Hematopoietic multipotent progenitor cell treated with erythropoietin and hydrocortisone succinate and interleukin-3 and kit ligand, for 15 days (in vitro differentiated cells): ENCODE measurements at places on chromosomes 3 and 15.
A peak's percentile ranks its signal among the peaks of the same experiment; 100 is the strongest.

DNA sequence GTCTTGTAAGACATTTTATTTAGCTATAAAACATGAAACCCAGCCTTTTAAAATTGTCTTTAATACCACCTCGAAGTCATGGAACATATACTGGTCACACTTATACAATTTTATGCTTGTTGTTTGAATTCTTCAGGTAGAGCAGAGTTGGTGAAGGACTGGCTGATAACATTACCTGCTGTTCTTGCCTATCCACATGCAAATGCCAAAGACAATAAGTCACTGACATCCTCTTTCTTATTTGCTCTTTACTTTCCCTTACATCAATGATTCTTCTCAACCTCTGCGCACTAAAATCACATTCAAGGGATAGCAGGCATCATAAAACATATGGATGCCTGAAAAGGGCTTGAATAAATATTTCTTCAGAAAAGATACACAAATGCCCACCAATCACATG lies 392.5 kb upstream of the ATP11B start:
- DNase-seq: no peak

DNA sequence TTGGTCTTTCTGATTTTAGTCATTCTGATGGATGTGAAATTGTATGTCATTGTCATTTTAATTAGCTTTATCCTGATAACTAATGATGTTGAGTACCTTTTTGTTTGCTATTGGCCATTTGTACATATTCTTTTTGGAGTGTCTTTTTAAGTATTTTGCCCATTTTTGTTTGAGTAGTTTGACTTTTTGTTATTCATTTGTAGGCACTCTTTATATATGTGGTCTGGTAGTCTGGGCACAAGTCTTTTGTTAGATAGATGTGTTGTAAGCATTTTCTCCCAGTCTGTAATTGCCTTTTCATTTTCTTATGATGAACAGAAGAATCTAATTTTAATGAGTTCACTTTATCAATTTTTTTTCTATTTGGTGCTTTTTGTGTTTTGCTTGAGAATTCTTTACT lies 14.6 kb downstream of the GPR160 start:
- no peak for DNase-seq

GRCh38 chr3:128603811-128604775 lies 46.5 kb downstream of the RPN1 start:
- no peak for DNase-seq

- DNase-seq: no peak
Measured at GRCh38 chr15:76340803-76341365, 4.3 kb downstream of the ISL2 start.

GRCh38 chr3:171791692-171792076 lies 18.6 kb downstream of the PLD1 start:
- DNase-seq: no peak

GRCh38 chr3:113897373-113897777 lies 50.4 kb upstream of the ZDHHC23 start:
- no peak for DNase-seq

- DNase-seq: no peak
Measured at GRCh38 chr3:167350245-167350862, 29.7 kb downstream of the ZBBX start.

- no peak for DNase-seq
Measured at GRCh38 chr3:124395584-124396338, 334.5 kb upstream of the UMPS start.

DNA sequence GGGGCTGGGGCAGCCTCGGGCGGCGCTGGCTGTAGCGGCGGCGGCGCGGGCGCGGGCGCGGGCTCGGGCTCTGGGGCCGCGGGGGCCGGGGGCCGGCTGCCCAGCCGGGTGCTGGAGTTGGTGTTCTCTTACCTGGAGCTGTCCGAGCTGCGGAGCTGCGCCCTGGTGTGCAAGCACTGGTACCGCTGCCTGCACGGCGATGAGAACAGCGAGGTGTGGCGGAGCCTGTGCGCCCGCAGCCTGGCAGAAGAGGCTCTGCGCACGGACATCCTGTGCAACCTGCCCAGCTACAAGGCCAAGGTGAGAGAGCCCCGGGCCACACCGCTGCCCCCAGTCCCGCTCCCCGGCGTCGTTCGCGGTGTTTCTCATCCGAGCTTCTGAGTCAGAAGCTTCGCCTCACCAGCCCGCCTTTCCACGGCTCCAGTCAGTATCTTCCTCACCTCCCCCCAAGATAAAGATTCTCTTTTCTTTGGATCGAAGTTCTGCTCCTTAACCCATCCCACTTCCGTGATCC lies 600 bp downstream of the FBXO45 start:
- peak; percentile 12 for DNase-seq

DNA sequence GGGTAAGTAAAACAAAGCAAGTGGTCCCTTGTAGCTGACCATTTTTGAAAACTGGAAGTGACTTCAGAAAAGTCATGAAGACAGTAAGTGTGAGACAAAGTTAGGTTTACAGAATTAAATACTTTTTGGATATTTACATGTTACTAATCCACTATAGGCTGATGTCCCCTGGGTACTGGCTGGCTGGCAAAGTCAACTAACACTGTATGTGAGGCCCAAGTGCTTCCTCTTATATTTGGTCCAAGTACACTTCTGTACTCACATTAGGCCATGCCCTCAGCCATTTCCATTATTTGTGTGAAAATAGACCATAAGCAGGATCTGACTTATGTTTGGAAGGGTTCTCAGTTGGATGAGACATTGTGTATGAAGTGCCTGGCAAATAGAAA lies 5.5 kb upstream of the LEKR1 start:
- DNase-seq: no peak

GRCh38 chr15:100216182-100216581 lies 125.6 kb downstream of the ADAMTS17 start:
- DNase-seq: no peak

DNA sequence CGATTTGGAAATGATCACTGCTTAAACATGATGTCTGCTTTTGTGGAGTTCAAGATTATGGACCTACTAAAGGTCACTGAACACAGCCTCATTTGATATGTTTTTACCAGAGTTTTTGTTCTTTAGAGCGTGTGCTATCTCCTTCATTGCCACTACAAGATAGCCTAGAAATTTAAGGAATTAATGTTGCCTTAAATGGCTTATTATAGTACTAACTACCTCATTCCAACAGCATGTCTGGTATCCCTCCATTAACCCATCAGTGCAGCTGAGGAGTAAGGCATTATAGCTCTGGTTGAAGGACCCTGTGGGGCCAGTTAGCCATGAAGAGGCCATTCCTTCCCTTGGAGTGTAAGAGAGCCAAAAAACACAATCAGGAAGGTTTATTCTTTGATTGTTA lies 2.3 kb upstream of the FAM43A start:
- no peak for DNase-seq

- no peak for DNase-seq
Measured at GRCh38 chr15:38975282-38975990, 410.8 kb upstream of the RASGRP1 start.

DNA sequence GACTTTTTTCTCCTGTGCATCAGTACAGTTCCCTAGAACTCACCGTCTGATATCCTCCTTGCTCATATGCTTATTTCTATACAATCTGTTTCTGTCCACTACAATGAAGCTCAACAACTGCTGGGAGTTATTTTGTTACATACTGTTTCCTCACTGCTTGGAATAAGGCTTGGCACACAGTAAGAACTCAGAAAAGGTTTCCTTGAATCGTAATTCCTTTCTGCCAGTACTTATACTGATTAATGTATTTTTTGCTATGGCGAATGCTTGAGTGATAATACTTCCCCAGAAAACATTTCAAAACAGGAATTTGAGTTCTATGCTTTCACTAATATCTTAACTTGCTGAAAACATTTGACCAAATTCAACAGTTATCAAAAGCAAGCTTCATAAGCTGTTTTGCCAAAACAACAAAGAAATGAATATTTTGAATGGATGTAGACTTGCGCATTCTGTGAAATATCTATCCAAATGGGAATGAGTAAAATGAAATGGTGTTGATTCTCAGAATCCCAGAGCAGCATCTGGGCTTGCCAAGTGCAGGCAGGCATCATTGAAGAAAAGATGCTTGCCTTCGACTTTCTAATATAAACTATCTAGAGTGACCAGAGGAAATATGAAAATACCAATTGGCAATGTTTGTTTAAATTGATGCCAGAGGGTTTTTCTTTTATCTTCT lies 286.3 kb downstream of the RAP2B start:
- DNase-seq: no peak

GRCh38 chr3:98596541-98597500 lies 3.4 kb upstream of the CPOX start:
- peak; percentile 75 for DNase-seq

GRCh38 chr3:15616053-15616452 lies 14.5 kb downstream of the BTD start:
- no peak for DNase-seq

GRCh38 chr15:38275959-38276358 lies 23.3 kb downstream of the SPRED1 start:
- DNase-seq: no peak

DNA sequence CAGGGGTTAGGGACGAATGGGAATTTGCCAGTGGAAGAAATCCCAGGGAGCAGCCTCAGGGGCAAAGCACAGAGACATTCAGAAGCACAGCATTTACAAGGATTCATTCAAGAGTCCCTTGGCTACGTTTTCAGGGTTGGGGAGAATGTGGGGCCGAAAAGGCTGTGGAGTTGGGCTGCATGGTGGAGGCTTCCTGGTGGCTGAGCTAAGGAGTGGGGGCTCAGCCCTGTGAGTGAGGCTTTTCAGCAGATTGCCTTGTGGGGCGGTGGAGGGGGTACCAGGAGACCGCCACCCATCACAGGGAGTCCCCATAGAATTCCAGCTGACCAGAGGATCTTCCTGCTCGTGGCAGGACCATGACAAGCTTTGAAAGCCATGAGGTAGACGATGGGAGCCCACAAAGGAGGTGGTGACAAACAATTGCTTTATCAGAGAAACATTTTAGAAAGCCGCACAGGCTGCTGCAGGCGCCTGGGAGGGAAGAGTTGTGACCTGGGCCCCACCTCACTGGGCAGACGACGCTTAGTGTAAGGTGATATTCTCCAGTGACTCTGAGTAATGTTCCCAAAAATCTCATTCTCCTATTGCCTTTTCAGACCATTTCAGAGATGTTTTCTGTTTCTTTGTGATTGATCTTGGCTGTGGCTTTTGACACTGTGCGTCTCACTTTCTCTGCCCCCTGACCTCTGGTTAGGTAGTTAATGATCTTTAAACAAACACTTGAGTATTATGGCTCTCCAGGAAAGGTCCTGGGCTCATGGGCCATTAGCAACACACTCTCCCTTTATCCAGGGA lies 128.0 kb downstream of the DNAJB8 start:
- no peak for DNase-seq

- DNase-seq: no peak
Measured at GRCh38 chr3:134350861-134351311, 23.4 kb downstream of the AMOTL2 start.

- no peak for DNase-seq
Measured at GRCh38 chr3:72748659-72749058, 99.6 kb downstream of the SHQ1 start.

- no peak for DNase-seq
Measured at GRCh38 chr3:28347374-28348264, 902 bp upstream of the ZCWPW2 start.

GRCh38 chr15:29534378-29534777 lies 264.8 kb upstream of the NSMCE3 start:
- DNase-seq: no peak

- no peak for DNase-seq
Measured at GRCh38 chr15:76626611-76627010, 278.5 kb downstream of the SCAPER start.

GRCh38 chr15:34470892-34471291 lies 33.3 kb upstream of the GOLGA8A start:
- DNase-seq: no peak

DNA sequence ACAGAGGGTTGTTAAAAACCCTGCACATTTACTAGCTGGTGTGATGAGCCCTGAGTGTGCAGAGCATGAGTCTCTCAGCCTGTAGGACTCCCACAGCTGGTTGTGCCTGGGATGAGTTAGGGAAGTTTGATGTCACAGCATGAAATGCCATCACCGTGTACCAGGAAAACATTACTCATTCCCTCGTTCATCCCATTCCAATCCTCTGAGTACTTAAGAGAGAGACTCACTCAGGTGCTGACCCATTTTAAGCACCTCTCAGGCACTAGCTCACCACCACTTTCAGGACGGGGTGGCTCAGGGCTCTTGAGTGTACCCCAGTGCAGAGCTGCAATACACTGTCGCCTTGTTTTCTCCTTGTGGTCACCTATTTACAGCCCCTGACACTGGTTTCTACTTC lies 18.7 kb downstream of the MGLL start:
- DNase-seq: no peak

DNA sequence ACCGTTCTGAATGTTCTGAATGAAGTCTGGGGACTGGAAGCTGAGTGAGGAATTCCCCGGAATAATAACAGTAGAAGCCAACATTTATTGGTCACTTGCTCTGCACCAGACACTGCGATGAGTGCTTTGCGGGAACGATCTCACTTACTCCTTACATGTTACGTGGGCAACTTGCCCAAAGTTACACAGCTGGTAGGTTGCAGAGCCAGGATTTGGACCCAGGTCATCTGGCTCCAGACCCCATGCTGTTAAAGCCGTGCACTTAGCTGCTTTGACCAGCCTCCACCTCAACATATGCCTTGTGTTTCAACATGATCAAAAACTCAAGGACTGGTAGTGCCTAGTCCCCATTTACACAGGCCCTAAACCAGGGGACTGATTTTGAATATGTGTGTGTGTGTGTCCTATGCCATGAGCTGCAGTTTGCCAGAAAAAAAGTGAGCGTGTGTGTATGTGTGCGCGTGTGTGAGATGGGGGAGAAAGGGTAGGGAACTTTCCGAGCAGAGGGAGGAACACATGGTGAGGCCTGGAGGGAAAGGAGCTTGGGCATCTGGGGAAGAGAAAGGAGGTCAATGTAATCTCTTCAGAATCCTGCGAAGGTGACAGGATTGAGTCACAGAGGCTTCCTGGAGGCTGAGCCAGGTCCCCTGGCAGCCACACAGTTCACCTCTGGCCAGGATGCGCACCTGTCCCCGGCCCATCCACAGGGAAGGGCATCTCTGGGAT lies 28.9 kb downstream of the LINGO1 start:
- no peak for DNase-seq

- no peak for DNase-seq
Measured at GRCh38 chr3:16513141-16514020, at the start of gene RFTN1. TSS of gene RFTN1 (minus strand) at chr3:16513699. CDS start at chr3:16493869, 19,830 bp downstream.

DNA sequence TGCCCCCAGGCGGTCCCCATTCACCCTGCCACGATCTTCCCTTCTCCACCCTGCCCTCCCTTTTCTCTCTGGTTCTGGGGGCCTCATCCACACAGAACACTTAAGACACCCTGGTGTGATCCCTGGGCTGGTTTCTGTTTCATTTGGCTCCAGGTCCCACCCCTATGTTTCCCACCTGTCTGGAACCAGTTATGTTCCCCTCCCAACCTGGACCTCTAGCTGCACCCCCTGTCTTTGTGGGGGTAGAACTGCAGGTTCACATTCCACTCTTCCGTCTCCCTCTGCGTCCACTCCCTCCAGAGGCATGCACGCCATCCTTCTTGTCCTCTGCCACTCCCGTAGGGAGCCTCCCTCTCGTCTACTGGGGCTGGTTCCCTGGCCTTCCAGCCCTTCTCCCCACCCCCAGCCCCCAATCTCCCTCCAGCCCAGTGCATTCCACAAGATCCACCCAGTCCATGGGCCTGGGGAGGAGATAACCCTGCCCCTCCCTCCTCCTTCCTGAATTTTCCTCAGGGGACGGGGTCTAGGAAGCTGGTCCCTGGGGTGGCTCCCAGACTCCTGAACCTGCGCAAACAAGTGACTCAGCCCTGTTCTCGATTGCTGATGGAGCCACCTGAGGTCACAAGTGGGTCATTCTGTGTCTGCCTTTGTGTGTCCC lies 73.8 kb downstream of the ABTB1 start:
- no peak for DNase-seq
